Activated CD4-positive, alpha-beta T cell treated with anti-CD3 and anti-CD28 coated beads, Interleukin-2, Interleukin-6, amounts not matched to agents 100 ng/mL and 50 ng/mL, durations not matched to agents 16 hours and 8 hours (primary cell): ENCODE measurements at places on chromosomes 6 and 20.

DNA sequence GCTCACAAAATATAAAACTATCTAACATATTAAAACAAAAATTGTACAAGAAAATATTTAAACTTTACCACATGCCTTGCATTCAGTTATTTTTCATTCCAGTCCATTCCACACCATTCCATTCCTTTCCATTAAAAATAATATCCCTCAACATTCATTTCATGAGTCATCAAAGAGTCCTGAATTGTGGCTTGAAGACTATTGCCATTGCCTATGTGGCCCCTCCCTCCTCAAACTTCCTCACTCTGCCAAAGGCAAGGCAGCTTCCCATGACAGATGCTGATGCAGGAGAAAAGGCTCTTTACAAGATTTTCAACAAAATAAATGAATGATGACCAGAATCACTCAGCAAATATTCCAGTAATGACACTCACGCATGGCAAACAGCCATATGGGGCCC is 31.7 kb downstream of the IL20RA start:
- no peak for DNase-seq

DNA sequence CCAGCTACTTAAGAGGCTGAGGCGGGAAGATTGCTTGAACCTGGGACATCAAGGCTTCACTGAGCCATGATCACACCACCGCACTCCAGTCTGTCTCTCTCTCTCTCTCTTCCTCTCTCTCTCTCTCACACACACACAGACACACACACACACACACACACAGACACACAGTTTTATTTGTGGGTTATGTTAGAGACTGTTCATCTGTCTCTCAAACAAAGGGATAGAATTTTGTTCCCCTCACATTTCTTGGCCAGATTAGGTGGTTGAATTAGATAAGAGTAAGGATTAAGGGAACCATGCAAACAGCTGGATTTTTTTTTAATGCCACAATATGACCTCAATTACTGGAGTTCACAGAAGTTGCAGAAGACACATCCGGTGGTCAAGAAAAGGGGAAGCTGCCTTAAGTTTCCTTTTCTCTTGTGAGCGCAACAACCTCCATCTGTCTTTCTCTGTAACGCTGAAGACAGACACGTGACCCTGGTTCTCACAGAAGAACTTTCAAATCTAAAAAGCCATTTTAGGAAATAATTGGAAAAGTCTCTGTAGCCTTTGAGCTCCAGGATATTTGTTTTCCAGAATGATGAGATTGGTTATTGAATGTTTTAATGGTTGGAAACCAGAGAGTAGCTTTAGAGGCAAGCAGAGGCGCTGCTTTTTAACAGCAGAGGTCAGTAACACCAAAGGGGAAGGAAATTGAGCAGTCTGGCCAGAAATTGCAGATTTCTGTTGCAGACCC is 32.9 kb upstream of the LGSN start:
- no peak for DNase-seq

DNA sequence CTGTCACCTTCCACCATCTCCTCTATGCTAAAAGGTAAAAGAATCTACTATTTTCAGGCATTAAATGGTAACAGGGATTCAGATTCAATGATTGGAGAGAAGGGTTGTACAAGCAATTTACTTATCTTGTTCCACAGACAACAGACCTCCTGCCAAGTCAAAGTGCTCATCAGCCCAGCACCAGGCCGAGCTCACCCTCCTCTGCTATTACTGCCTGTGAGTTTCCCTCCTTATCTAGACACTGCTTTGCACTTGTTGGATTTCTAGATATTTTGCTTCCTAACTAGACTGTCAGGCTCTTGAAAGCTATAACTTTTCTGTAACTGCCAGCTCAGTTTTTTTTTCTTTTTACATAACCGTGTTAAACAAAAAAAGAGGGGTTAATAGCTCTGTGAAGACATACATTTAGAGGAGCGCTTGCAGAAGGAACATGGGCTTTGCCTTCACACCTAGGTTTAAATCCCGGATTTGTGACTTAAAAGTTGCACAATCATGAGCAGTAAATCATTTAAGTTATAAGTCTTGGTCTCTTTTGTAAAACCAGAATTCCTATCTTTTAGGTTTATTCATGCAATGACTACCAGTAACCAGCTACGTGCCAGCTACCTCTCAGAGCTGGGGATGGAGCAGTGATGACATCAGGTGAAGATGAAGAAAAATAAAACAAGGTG is 1.1 kb upstream of the FAM162B start:
- no peak for DNase-seq

DNA sequence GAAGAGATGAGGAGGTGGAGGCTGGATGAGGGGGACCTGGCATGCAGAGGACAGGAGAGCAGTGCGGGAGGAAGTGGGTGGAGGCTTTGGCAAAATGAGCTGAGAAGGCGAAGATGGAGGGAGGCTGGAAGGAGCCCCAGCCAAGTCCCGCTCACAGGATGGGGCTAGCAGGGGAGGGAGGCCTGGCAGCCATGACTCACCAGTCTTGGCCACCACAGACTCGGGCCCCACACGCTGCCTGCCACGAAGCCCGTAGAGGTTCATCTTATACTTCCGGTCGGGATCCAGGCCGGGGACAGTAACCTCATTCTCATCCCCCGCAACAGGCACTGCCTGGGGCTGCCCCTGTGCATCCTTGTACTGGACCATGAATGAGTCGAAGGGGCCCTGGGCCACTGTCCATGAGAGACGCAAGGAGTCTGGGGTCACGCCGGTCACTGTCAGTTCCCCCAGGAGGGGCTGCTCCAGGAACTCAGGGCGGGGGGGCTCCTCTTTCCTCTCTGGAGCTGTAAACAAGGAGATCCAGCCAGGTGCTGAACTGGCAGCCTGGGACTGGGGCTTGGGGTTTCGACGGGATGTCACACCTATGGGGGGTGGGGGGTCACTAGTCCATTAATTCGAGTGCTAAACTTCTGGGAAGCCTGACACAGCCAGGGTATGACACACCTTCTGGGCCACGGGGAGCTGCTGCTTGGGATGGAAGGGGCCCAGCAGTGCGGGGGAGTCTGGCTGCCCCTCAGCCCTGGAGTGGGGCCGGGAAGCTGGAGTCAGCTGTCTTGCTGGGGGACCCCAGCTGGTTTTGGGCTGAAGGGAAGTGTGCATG is 27.8 kb downstream of the TNXB start:
- DNase-seq, result no peak

DNA sequence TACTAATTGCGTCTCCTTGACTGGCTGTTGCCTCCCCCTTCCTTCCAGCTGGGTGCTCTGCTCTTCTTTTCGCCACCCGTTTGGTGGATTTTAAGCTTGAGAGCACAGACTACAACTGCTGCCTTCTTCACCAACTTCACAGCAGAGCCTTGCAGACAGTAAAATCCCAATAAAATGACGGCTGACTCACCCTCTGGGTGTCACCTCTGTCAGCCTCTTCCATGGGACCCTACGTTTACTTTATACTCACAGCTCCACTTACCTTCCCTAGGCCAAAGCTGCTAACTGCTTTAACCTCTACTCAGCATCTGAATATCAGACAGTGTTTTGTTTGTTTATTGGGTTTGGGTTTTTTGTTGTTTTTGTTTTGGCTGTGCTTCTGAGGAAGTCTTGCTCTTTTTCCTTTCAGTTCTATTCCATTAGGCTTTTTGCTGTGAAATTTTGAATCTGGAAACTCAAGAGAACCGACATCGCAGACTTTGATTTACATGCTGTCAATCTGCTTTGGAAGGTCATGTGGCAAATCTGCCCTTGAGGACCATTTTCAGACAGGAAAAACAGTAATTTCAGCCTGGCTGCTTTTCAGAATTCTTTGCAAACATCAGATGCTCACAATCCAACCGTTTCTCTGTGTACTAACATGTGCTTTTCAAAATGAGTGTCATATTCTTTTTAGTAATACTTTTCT is 2.4 kb downstream of the AGPAT4 start:
- peak; percentile 14 for DNase-seq

DNA sequence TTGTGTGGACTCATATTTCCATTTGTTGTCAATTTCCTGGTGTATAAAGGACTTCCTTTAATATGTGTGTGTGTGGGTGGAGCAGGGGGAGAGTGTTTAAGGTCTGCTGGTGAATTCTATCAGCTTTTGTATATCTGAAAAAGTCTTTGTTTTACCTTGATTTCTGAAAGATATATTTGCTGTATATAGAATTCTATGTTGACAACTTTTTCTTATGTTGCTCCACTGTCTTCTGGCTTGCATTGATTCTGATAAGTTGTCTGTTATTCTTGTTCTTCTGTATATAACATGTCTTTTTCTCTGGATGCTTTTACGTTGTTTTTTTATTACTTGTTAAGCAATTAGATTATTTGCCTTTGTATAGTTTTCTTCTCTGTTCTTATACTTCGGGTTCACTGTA is 90.0 kb upstream of the CEP162 start:
- no peak for DNase-seq

DNA sequence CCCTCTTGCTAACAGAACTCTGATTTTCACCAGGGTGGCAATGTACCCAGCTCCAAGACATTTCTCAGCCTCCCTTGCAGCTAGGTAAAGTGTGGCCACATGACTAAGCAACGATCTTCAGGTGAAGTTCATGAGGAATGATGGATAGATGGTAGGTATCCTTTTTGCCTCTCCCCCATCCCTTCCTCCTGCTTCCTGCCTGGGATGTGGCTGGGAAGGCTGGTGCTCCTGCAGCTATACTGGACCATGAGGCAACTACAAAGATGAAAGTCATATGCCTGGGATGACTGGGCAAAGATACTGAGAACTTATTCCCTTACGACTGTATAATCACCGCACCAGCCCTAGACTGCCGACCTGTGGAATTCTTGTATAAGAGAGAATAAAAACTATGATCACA is 13.4 kb downstream of the ZNF335 start:
- no peak for DNase-seq

DNA sequence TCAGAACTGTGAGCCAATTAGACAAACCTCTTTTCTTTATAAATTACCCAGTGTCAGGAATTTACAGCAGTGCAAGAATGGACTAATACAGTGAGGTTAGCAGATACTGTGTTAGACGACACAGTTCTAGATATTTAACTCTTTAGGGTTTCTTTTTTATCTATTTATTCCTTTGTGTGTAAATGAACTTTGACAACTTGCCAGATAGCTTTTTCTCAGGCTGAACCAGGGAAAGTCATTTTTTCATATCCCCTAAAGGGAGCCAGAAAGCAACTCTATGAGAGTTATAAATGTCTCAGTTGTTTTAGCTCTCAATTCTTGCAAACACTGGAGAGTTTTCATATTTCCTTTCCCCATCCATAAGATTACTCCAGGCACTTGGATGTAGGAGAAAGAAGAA is 277.3 kb downstream of the PHF3 start:
- no peak for DNase-seq

GRCh38 chr20:58515233-58516212 is at the start of gene APCDD1L:
APCDD1L (minus strand) TSS chr20:58515399; CDS start chr20:58514707, 692 bp downstream.
- DNase-seq, result no peak

DNA sequence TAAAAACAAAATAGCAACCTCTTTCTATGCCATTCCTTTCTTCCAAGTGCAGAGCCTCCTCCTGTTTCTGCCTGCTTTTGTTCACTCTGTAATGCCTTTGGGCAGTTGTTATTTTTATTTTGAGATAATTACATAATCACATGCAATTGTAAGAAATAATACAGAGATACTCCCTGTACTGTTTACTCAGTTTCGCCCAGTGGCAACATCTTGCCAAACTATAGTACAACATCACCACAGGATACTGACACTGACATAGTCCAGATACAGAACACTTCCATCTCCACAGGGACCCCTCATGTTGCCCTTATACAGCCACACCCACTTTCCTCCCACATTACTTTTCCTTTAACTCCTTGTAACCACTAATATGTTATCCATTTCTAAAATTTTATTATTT is 59.7 kb downstream of the BANF2 start:
- no peak for DNase-seq

DNA sequence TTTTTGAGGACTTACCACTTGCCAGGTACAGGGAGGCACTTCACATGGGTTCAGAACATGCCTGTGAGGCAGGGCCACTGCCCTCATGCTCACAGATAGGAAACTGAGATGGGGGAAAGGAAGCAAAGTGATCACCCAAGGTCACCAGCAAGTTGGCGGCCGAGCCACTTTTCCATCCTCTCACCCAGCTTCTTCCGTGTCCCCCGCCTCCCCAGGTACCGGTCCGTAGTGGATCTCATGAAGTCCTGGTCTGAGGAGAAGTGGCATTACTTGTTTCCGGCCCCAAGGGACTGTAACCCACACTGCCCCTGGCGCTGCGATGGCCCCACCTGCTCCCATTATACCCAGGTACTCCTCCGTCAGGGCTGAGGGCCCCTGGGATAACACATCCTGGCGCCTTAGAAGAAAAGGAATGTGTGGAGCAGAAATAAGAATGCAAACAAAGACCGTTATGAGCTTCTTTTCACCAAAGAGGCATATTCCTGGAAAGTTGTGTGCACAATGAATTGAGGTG is 6.4 kb downstream of the R3HDML start:
- no peak for DNase-seq

DNA sequence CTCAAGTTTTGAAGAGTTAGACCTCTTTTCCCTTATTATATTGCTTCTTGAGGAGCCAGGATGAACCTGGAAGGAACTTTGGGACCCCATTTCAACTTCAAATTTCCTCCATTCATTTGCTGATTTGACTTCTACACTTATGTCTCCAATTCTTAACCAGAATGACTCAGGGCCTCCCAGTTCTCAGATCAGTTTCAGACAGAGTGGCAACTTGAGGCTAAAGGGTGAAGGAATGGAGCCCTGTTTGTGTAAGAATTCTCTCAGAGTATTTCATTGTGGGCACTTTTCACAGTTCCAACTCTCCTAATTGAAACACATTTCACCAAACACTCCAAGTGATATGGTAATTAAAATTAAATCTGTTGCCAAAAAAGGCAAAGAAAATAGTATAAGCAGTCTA is 109.0 kb upstream of the FLRT3 start:
- no peak for DNase-seq

DNA sequence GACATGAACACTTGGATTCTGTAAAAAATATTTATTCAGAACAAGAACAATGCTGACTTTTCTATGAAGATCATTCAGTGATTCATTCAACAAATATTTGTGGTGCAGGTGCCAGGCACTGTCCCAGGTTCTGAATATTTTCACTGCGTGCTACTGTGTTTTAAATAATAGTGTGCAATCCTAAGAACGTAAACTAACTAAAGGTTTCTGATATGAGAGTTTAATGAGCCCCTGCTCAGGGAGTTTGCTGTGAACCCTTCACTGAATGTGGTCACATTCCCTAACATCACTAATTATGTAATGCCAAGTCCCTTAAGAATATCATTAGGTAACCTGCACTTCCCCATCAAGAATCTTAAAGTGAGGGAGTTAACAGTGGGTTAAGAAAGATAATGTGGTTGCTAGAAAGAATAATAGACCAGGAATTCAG is 1.7 kb upstream of the TMEM170B start:
- DNase-seq, result no peak

- no peak for DNase-seq
These were observed 111.5 kb downstream of the LCA5 start for GRCh38 chr6:79425589-79426311.

GRCh38 chr6:112398686-112399085 is 51.6 kb downstream of the RFPL4B start:
- DNase-seq, result no peak

- DNase-seq, result no peak
These were observed 22.7 kb downstream of the COL12A1 start for GRCh38 chr6:75183099-75183541.

- DNase-seq, result no peak
These were observed 27.9 kb downstream of the B4GALT5 start for GRCh38 chr20:49685809-49686208.

GRCh38 chr6:31441365-31442267 is 38.2 kb downstream of the MICA start:
- DNase-seq, result peak; percentile 85
